ENCODE measurements at places on chromosomes 12 and 14. TPM values are rescaled to one million over a fixed set of nuclear protein-coding genes. Genes with fewer than 3 reads are reported as not detected.

- no peak overlapping the region for H3K4me3 ChIP-seq
- no peaks in the 10 kb centered on the region for H3K27me3 ChIP-seq
- DNase-seq, result no peak
- no peaks in the 10 kb centered on the region for H3K4me1 ChIP-seq
- H3K36me3 ChIP-seq, result peaks cover 2% of the 10 kb centered on the region
Observed at GRCh38 chr14:39991041-39991440, 558.8 kb upstream of the FBXO33 start.

Gene AHNAK2
- 1.4 TPM for total RNA-seq

GRCh38 chr12:83996671-83997070, 915.9 kb downstream of the SLC6A15 start:
- no peak overlapping the region for H3K27ac ChIP-seq
- H3K4me1 ChIP-seq, result no peaks in the 10 kb centered on the region
- H3K36me3 ChIP-seq, result no peaks in the 10 kb centered on the region
- no peaks in the 10 kb centered on the region for H3K27me3 ChIP-seq
- H3K4me3 ChIP-seq, result no peak overlapping the region

- peaks cover 33% of the 10 kb centered on the region for H3K4me1 ChIP-seq
- no peak overlapping the region for H3K27ac ChIP-seq
- no peak overlapping the region for H3K4me3 ChIP-seq
- no peak for DNase-seq
- H3K36me3 ChIP-seq, result peaks cover 13% of the 10 kb centered on the region
Observed at GRCh38 chr12:109951751-109952150, 44.4 kb downstream of the GIT2 start.

Gene TRIP11
- total RNA-seq, result 39.1 TPM

GRCh38 chr14:73741386-73741875, 27.2 kb upstream of the PNMA1 start:
- H3K4me1 ChIP-seq, result peaks cover 44% of the 10 kb centered on the region
- no peaks in the 10 kb centered on the region for H3K36me3 ChIP-seq
- H3K4me3 ChIP-seq, result peak overlapping the region; percentile 58
- H3K27ac ChIP-seq, result peak overlapping the region; percentile 64
- H3K27me3 ChIP-seq, result no peaks in the 10 kb centered on the region
- no peak for DNase-seq

Gene HOXC9
- total RNA-seq, result 6.3 TPM

Gene ANKS1B
- total RNA-seq, result 8.4 TPM

Gene ZNF385A
- 20.8 TPM for total RNA-seq

Data from neural crest cell (in vitro differentiated cells).